Esophagus muscularis mucosa (tissue), 4 donors: ENCODE measurements at places on chromosomes 2 and 18. TPM values are rescaled to one million over a fixed set of nuclear protein-coding genes. Genes with fewer than 3 reads are reported as not detected.

DNA sequence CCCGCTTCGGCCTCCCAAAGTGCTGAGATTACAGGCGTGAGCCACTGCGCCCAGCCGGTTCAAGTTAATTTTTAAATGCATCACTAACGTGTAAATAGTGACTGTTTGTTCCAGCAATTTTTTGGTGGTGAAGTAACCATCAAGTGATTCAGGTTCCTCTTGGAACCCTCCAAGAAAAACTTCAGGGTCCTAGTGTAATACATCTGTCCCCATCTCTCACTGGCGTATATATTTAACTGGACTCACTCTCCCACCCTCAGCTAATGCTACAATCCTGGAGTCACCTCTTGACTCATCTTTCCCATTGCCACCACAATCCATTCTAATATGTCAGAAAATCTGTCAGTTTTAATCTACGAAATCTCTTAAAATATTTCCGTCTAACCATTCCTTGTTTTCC, 10.3 kb downstream of the SULT1C4 start:
- no peaks in the 10 kb centered on the region for H3K27me3 ChIP-seq
- no peak overlapping the region for H3K27ac ChIP-seq
- no peak for DNase-seq
- H3K4me3 ChIP-seq, result no peak overlapping the region
- H3K4me1 ChIP-seq, result no peaks in the 10 kb centered on the region
- H3K36me3 ChIP-seq, result peaks cover 4% of the 10 kb centered on the region

STPG4 gene
- total RNA-seq, result not detected

- no peak overlapping the region for H3K4me3 ChIP-seq
These were observed 285.0 kb upstream of the KCNH7 start for GRCh38 chr2:163123526-163123925.

- DNase-seq, result no peak
- no peaks in the 10 kb centered on the region for H3K36me3 ChIP-seq
- H3K27me3 ChIP-seq, result no peaks in the 10 kb centered on the region
- H3K27ac ChIP-seq, result no peak overlapping the region
- no peak overlapping the region for H3K4me3 ChIP-seq
- peaks cover 6% of the 10 kb centered on the region for H3K4me1 ChIP-seq
These were observed 358.7 kb downstream of the LPIN1 start for GRCh38 chr2:12105180-12105579.

RNF125 gene
- 3.3 TPM for total RNA-seq

- no peaks in the 10 kb centered on the region for H3K27me3 ChIP-seq
- no peak for DNase-seq
- H3K4me3 ChIP-seq, result no peak overlapping the region
- no peaks in the 10 kb centered on the region for H3K36me3 ChIP-seq
- H3K4me1 ChIP-seq, result no peaks in the 10 kb centered on the region
These were observed 69.6 kb downstream of the PID1 start for GRCh38 chr2:229201521-229201920.

- no peaks in the 10 kb centered on the region for H3K36me3 ChIP-seq
- no peaks in the 10 kb centered on the region for H3K4me1 ChIP-seq
- no peak for DNase-seq
- no peak overlapping the region for H3K4me3 ChIP-seq
- no peak overlapping the region for H3K27ac ChIP-seq
These were observed 971.0 kb upstream of the CDH2 start for GRCh38 chr18:29147944-29148343.

DNA sequence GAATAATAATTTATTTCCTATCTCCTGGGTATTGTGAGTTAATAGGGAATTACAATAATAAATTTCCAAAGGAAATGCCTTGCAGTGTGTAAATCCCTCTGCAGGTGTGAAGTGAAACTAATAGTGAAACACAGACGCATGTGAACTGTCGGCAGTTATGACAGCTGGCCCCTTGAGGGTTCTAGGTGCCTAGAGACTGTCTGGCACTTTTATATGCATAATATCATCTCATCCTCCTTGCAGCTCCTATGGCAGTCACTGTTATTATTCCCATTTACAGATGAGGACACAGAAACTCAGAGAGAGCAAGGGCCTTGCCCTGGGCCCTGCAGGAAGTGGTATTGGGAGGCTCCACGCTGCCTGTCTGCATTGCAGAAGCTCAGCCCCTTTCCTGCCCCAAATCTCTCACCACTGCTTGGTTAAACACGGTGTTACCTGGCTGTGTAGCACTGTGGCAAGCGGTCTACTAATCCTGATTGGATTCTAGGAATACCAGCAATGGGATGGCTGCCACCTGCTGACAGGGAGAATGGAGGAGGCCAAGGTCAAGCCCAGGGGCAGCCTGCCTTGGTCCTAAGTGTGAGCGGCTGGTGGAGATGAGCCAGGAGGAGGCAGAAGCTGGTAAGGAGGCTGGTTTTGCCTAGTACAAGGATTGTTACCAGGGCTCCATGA, 32.8 kb upstream of the ACKR3 start:
- H3K27ac ChIP-seq, result no peak overlapping the region
- no peaks in the 10 kb centered on the region for H3K4me1 ChIP-seq
- no peak for DNase-seq
- H3K27me3 ChIP-seq, result no peaks in the 10 kb centered on the region
- H3K36me3 ChIP-seq, result no peaks in the 10 kb centered on the region
- no peak overlapping the region for H3K4me3 ChIP-seq

GRCh38 chr2:217125014-217125413, 265.1 kb upstream of the TNP1 start:
- H3K36me3 ChIP-seq, result no peaks in the 10 kb centered on the region
- DNase-seq, result no peak
- H3K27me3 ChIP-seq, result no peaks in the 10 kb centered on the region
- no peak overlapping the region for H3K27ac ChIP-seq
